ENCODE measurements at places on chromosomes 7 and 10.

- no peak for DNase-seq
Measured at GRCh38 chr7:69422574-69422985, 175.7 kb upstream of the AUTS2 start.

GRCh38 chr7:94514140-94514889 lies 4.7 kb downstream of the CASD1 start:
- DNase-seq = no peak

DNA sequence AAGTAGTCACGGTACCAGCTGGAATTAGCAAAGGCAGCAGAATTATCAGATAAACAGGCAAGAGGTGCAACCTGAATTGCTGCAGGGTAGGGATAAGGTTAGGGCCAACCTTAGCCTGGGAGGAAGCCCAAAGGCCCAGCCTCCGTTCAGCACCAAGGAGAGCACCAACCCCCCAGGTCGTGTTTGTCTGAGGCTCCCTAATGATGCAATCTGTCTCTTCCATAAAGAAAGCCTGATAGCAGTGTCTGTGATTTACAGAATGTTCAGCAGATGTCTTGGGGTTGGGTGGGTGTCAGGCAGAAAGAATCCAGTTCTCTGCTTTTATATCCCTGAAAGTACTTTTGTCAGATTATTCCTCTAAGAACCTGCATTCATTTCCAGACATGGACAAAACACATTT lies 328.4 kb upstream of the AOAH start:
- no peak for DNase-seq

- no peak for DNase-seq
Measured at GRCh38 chr7:148615085-148615730, 24.6 kb downstream of the C7orf33 start.

DNA sequence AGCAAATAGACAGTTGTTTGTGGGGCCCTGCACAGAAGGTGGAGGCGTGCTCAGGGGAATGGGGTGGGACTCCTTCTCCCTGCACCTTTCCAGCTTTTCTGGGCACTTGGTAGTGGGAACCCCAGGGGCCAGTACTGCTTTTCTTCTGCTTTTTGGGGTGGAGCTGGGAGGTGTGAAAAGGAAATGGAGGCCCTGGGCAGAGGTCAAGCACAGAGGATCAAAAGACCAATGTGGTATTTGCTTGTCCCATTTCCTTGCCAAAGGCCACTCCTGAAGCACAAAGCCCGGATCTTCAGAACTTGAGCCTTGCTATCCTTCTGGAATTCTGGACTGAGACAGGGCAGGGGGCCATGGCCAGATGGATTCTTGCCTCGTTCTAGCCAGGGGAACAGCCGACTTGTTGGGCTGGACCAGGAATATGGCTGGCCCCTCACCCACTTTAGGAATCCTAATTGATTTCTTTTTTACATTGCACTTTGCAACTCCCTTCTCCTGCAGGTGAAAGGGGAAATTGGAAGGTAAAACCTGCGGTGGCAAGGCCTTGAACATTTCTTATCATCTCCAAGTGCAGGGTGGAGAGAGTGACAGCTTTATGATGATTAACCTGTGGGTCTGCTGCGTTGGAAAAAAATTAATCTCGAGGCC lies 26.5 kb downstream of the ADRA2A start:
- DNase-seq = no peak

DNA sequence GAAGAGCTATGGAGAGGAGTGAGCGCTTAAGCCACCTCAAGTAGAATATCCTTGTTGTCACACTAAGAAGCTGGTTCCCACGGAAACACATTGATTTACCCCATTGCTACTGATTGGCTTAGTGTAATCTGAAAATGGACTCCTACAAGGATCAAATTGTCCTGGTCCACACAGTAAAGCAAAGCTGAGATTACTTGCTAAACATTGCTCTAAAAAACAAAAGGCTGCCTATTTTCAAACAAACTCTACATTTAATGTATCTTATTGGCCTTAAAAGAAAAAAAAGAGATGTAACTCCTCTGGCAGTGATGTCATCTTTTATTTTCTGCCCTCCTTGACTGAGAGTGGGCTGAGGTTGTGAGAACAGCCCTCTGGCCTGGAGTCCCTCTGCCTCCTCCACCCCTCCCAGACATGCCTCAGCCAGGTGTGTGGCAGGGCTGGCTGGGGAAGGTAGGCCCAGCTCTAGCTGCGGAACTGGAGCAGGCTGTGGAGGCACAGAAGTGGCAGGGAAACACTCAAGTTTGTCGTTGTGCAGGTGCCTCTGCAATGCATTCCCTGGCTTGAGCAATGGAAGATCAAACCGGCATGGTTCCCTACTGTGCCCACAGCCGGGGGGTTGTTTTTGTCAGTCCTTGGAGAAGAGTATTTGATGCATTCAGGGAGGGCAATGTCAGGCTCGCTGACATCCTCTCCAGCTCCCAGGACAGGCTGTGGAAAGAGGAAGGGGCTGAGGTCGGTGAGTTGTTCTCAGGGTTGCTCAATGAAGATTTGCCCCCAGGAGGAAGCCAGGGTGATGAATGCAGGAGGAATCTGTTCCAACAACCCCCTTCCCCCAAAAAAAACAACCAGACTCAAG lies 9.1 kb downstream of the KLF6 start:
- no peak for DNase-seq

DNA sequence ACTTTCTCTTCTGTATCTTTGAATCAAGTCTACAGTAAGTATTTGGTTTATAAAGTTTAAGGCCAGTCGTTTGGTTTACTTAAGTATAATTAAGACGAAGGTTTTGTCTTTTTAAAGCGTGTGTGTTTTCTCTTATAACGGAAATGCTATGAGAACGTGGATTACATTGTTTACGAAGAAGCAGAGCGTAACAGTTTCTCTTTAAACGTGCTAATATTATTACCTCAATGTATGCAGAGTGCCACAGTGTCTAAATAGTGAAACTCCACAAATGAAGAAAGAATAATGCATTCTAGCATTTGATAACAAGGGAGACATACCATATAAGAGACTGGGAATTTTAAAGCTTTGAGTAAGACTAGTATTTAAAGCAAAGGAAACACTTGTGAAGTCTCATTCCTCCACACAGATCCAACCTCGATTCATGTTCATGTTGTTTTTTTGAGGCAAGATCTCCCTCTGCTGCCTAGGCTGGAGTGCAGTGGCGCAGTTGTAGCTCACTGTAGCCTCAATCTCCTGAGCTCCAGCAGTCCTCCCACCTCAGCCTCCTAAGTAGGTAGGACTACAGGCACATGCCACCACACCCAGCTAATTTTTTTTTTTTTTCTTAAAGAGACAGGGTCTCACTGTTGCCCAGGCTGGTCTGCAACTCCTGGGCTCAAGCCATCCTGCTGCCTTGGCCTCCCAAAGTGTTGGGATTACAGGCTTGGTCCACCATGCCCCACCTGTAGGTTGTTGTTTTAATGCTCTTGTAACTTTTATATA lies 75.1 kb downstream of the ANKRD61 start:
- DNase-seq = no peak

DNA sequence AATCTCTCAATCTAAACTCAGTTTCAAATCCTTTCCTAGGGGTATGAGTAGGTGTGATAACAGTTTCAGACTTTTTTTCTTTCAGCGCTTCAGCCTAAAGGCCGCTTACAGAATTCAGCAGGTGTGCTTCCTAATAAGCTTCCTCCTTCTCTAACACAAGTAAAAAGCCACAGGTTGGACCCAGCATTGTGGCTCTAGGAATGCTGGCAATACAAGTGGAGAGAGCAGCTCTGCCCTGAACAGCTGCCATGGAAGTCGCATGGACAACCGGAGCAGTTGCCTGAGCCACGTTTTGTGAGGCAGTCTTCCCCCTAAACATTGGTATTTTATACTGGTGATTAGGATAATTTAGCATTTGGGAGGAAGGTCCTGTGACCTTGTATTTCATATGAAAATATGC lies 83.5 kb downstream of the ST7 start:
- no peak for DNase-seq

- DNase-seq = no peak
Measured at GRCh38 chr7:158705234-158705850, 738 bp upstream of the NCAPG2 start.

DNA sequence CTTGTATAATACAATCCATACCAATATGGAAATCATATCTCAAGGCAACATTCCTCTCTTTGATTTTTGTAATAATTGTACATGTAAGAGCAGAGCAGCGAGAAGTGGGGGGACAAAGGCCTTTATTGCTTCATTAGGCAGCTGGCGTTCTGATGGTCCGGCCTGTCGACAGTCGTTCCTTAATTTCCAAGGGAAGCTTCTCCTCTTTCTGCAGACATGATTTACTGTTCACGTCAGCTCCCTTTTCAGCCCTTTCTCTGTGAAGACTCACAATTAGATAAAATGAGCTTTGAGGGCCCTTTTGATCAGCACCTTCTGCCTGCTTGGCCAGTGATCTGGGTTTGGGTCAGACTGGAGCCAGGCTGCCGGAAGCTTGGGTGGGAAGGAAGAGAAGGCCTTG lies 65.6 kb upstream of the CTBP2 start:
- no peak for DNase-seq

DNA sequence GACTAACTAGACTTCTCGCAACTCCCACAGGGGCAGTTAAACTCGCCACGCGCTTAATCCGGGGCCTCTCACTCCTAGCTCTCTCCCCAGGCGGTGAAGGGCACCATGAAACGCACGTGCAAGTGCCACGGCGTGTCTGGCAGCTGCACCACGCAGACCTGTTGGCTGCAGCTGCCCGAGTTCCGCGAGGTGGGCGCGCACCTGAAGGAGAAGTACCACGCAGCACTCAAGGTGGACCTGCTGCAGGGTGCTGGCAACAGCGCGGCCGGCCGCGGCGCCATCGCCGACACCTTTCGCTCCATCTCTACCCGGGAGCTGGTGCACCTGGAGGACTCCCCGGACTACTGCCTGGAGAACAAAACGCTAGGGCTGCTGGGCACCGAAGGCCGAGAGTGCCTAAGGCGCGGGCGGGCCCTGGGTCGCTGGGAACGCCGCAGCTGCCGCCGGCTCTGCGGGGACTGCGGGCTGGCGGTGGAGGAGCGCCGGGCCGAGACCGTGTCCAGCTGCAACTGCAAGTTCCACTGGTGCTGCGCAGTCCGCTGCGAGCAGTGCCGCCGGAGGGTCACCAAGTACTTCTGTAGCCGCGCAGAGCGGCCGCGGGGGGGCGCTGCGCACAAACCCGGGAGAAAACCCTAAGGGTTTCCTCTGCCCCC lies 19.5 kb downstream of the WNT8B start:
- peak; percentile 32 for DNase-seq

DNA sequence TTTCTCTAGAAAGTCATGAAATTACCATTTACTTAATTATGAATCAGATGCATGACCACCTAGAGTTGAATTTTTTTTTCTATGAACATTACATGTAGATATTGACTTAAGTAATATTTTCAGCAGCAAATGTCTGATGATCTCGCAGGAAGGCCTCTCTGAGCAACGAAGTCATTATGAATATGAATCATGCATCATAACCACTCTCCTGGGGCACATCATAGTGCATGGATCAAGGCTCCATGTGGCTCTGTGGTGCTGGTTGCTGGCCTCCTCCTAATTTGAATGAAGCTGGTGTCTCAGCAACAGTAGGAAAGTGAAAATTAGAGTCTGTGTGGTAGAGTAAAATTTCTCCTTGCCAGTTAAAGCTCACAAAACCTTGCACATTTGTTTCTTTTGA lies 121.4 kb upstream of the INHBA start:
- DNase-seq = no peak

GRCh38 chr7:5597772-5598171 lies 174.1 kb upstream of the TNRC18 start:
- DNase-seq = no peak

GRCh38 chr10:35424680-35425285 lies 88.5 kb downstream of the CCNY start:
- no peak for DNase-seq

DNA sequence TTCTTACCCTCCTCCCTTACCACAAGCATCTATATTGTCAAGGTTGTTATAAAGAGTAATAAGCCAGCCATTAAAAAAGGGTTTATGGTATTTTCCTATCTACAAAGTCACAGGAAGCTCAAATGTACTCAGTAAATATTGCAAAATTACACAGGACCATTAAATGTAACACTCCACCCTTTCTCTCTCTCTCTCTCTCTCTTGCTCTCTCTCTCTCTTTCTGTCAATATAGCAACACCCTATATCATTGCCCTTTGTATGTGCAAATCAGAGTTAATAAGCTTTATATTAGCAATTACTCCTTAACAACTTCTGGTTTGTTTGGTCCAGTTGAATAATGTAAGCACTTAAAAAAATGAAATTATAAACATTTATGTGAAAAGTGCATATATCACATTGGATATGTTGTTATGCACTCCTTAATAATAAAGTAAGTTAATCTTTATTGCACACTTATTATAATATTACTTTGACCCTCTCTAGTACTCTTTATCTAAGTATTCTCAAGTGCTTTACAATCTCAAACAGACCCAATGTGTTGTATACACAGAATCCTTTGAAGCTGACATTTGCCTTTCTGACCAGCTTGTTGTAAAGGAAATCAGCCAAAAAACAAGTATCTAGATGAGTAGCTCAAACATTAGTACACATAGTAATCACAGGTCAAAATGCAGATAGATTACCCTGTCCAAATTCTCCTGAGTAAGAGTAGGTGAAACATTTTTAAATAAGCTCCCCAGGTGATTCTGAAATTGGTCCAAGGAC lies 93.2 kb downstream of the CFTR start:
- no peak for DNase-seq

- no peak for DNase-seq
Measured at GRCh38 chr10:110661292-110661691, 17.2 kb downstream of the RBM20 start.

GRCh38 chr7:92854501-92855238 lies 18.3 kb upstream of the CDK6 start:
- DNase-seq = no peak

- DNase-seq = no peak
Measured at GRCh38 chr10:58237014-58237834, 30.5 kb downstream of the IPMK start.
